Substantia nigra (tissue), 51 donors: ENCODE measurements at places on chromosomes 1 and 21.

GRCh38 chr1:47388891-47389238, 27.2 kb upstream of the FOXE3 start:
- no peak for DNase-seq

DNA sequence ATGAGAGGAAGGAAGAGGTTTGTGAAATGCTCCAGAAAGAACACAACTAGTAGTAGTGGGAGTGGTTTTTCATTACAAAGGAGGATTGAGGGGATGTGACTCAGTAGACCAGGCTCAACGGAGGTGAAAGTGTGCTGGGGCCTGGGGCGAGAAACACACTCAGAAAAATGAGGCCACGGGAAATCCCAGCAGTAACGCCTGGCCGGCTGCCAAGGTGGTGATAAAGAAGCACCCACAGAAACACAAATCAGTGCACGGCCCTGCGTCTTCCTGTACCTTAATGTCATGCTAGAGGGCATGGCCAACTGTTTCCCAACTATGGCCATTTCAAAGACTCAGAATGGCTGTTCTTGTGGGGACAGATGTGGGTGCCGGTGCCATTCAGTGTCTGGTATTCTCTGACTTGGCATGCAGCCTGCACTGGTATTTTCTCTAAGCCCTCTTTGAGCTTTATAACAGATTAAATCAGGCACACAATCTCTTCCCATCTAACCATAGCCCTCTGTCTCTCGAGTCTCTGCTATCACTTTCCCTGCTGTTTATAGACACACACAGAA, 38.2 kb downstream of the URB2 start:
- DNase-seq = peak; percentile 47

GRCh38 chr1:107879346-107879745, 85.6 kb downstream of the VAV3 start:
- no peak for DNase-seq

- no peak for DNase-seq
Measured at GRCh38 chr1:93587354-93587753, 94.3 kb downstream of the BCAR3 start.

GRCh38 chr1:167454894-167455785, 63.2 kb downstream of the CD247 start:
- DNase-seq = peak; percentile 40

GRCh38 chr1:1079408-1080121, 5.5 kb upstream of the RNF223 start:
- no peak for DNase-seq

DNA sequence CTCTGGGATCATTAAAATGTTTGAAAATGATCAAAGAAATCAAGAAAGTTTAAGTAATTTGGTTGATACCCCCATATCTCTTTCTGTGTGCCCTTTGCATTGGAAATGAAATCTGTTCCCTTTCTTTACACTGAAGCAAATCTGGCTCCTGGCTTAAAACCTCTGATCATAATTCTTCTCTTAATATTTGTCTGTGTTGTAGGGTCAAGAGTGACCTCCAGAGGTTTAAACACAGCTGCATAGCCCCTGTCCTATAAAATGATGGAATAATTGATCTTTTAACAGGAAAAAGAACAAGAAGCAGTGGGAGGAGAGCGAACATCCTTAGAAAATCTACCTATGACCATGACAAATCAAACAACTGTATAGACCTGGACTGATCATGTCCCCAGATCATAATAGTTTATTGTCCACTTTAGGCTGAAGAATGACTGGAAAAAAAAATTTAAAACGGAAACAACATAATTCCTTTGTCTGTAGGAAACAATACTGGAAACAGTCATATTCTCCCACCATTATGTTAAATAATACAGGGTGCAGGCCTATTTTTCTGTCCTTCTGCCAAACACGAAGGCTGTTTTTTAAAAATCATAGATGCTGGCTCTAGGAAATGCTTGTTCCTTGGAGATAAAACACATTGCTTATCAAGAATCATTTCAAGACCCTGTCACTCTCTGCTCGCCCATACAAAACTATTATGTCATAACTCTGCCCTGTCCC, 184.3 kb downstream of the NEGR1 start:
- DNase-seq = no peak

- DNase-seq = no peak
Measured at GRCh38 chr1:73644198-73644597, 553.8 kb downstream of the LRRIQ3 start.

DNA sequence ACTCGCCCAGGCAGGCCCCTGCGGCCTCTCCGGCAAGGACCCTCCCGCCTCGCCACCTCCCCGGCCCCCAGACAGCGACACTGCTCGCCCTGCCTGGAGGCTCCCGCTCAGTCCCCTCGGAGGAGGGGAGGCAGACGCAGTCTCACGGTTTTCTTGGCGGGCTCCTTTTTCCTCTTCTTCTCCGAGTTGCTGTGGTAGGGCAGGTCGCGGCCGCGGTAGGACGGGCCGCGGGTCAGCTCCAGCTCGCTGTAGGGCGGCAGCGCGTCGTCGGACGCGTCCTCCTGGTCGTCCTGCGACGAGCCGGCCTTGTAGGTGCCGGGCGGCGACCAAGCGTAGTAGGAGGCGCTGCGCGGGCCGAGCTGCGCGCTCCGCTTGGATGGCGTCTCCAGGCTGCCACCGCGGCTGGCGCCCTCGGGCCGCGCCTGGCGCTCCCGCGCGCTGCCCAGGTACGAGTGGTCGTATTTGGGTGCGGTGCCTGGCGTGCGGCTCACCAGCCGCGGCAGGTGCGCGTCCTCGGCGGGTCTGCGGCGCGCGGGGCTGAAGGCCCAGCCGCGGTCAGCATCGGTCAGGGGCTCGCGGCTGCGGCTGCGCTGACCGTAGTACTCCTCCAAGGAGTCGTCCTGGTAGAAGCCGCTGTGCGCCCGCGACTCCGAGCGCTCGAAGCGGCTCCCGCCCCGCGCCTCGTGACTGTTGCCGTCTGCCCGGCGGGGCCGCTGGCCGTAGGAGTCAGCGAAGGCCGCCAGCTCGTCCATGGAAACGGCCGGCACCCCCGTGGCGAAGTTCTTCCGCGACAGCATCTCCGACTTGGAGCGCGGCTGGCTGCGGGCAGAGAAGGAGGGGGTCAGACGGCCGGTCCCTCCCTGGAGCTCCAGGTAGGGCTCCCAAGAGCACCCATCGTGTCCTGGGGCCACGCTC, 44.8 kb upstream of the TADA1 start:
- DNase-seq = no peak

DNA sequence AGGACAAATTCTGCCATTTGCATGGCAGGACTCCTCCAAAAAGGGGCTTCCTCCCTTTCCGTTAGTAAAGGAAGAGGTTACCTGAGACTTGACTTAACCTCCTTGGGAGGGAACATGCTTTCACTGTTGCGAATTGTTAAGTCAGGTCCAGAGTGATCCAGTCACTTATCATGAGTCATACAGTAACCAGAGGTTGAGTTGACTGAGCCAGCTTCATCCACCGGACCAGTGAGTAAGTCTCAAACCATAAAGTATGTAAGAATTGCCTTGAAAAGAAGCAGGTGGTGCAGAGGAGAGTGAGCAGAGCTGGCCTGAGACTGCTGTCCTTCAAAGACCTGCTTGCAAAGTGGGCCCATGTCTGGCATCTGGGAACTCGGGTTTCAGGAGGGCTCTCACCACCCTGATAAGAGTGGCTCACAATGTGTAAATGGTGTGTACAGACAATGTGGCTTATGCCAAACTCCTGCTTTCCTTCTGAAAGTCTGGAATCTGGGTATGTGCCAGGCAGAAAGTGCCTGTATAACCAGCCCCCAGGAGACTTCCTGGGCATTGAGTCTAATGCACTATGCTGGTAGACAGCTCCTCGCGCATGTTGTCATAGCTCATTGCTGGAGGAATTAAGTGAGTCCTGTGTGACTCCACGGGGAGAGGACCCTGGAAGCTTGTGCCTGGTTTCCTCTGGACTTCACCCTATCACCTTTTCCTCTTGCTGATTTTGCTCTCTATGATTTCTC, 84.3 kb upstream of the KLHDC7A start:
- DNase-seq = no peak

DNA sequence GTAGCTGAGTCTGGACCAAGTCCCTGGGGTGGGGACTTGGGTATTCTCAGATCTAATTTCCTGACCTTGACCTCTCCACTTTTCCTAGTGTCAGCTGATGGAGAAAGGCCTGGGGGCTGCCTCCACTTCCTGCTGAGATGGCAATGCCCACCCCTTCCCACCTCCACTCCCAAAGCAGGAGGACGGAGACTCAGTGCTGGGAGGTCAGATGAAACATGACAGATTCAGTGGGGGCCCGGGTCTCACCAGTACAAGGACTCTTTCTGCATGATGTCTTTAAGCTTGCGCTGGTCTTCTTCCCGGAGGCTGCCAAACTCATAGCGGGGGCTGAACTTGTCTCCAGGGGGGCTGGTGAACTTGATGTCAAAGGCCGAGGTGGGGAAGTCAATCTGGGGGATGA, 35.6 kb upstream of the PPP1R15B start:
- DNase-seq = no peak

GRCh38 chr1:58607391-58607790, 30.3 kb upstream of the TACSTD2 start:
- DNase-seq = no peak

GRCh38 chr1:93296555-93297154, 49.1 kb upstream of the DR1 start:
- no peak for DNase-seq

DNA sequence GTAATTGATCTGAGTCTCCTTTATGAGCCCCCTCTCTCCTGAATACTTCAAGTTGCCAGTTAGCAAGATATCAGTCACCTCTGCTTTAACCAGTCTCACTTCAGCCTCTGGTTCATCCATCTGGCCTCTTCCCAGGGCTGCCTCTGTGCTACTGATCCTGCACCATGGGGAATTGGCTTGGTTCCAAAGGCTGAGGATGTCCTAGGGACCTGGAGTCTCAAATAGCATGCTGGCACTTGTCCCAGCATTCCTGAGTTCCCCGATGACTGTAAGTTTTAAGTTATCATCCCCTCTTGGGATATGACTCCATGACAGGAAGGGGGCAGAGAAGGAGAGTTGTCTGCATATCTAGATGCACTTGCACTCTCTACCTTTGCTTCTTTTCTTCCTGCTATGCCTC, 252.0 kb downstream of the PTBP2 start:
- DNase-seq = no peak

GRCh38 chr1:221712198-221712684, 29.6 kb downstream of the DUSP10 start:
- no peak for DNase-seq

GRCh38 chr1:50959913-50960844, at the start of gene FAF1:
FAF1 (minus strand) TSS chr1:50960267; CDS start chr1:50959811, 456 bp downstream.
- peak; percentile 90 for DNase-seq
